ENCODE measurements at places on chromosomes 7 and 10. TPM values are rescaled to one million over a fixed set of nuclear protein-coding genes. Genes with fewer than 3 reads are reported as not detected.

The LBX1 gene
- total RNA-seq: not detected

The DRGX gene
- total RNA-seq: not detected

The AS3MT gene
- total RNA-seq: 4.4 TPM

The GTF2IRD1 gene
- total RNA-seq: 36.8 TPM

GRCh38 chr10:104303594-104304355 is 34.5 kb downstream of the ITPRIP start:
- no peak for DNase-seq

DNA sequence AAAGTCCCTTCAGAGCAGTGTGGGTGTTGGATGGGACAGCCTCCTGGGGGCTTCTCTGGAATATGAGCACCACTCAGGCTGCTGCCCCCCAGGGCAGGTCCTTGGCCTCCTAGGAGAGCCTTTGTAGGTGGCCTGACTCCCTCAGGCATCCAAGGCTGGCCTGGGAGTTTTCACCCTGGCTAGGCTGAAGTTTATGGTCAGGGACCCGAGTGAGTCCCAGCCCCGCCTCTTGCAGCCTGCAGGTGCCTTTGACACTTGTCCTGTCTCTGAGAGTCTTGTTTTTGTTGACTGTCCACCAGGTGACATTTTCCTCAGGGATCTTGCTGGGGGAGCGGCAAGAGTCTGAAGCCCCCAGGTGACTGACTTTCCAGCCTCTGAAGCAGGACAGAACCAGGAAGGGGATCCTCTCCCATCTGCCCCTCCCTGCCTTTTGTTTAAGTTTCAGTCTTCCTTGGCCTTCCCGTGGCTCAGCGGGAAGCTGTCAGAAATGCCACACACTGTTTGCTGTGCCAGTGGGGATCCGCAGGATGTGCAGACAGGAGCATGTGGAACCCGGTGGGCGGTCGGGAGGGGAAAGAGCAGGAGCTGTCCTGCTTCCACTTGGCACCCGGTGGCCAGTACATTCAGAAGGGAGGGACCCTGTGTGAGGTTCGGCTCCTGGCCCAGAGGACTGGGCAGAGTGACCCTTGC is 59.5 kb downstream of the LRRC18 start:
- DNase-seq: no peak
